ENCODE measurements at places on chromosomes 1 and 21.
A peak's percentile ranks its signal among the peaks of the same experiment; 100 is the strongest.

DNA sequence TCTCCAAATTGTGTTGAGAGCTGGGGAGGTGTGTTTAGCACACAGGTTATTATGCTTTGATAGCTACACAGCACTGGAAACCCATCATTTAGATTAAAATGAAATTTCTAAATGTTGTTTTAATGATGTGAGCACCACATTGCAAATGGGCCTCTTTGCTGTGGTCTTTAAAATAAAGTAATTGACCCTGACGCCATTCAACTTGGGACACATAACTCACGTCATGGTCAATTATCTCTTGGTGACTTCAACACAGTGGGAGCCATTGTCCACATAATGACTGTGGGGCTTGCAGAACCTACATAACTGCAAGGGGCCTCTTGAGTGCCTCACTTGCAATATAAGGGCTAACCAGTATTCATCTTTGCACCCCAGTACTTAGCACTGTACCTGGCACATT, 280.4 kb downstream of the HLX start:
- no peak for DNase-seq

- no peak for DNase-seq
Observed at GRCh38 chr1:116164150-116164549, 53.0 kb downstream of the MAB21L3 start.

DNA sequence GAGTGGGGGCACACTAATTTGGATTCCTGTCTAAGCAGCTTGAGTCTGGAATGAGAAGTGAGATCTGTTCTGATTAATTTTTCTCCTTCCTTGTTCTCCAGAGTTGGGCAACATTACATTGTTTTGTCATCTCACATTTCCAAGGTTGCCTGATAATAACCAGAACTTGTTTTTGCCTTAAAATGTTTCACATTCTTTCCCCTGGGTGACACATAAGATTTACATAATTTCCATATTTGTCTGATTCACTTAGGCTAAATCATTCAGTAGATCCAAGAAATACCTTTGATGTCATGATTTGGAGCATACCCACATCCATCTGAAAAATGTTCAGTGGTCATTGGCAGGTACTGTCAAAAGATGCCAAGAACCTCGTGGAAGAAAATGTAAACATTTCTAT, 60.3 kb downstream of the XCL2 start:
- DNase-seq, result no peak

DNA sequence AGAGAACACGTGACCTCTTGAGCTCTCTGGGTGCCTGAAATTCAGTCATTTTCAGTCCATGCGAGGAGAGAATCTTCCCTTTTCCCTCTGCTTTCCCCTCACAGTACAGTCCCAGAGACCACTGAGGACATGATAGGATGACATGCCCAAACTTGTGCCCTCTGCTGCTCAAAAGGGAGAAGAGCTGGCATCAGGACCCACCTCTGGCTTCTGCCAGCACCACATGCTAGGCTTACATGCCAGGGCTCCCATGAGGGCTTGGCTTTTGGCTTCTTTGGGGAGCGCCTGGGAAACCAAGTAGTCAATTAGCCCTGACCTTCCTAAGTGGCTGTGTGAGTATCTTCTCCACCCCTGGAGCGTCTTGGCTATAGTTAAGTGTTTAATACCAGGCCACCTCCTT, 13.8 kb upstream of the KCNQ4 start:
- no peak for DNase-seq

DNA sequence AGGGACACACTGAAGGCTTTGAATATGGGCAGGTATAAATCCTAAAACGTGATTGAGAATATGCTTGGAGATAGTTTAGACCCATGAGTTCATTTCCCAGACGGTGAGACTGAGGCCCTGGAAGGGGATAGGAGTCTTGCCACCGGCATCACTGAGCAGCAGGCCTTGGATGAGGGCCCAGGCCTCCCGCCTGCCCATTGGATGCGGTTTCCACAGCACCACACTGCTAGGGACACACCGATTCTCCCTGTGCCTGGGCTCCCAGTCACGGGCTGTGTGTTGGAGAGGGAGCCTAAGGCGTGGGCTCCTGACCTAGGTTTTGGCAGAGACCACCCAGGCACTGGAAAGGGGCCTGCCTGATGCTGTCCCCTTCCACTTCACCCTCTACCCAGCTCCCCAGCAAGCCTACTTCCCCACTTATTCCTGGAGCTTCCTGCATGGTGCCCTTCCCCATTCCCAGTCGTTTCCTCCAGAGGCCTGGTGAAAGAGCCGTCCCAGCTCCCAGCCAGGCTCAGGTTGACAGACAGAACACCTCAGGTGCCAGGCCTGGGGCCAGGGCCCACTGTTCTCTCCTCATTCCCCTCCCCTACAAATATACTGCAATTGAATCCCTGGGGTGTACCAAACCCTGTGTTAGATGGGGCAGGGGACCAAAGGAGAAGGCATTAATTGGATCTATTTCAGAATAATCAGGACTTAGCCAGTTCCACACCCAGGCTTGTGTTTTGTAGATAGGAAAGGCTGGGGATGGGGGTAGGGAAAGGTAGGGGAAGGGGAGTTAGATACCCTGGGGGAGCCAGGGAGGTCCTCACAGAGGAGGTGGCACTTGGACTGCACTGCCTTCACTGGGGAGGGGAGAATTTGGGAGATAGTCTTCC, 3.4 kb downstream of the FOXO6 start:
- no peak for DNase-seq

DNA sequence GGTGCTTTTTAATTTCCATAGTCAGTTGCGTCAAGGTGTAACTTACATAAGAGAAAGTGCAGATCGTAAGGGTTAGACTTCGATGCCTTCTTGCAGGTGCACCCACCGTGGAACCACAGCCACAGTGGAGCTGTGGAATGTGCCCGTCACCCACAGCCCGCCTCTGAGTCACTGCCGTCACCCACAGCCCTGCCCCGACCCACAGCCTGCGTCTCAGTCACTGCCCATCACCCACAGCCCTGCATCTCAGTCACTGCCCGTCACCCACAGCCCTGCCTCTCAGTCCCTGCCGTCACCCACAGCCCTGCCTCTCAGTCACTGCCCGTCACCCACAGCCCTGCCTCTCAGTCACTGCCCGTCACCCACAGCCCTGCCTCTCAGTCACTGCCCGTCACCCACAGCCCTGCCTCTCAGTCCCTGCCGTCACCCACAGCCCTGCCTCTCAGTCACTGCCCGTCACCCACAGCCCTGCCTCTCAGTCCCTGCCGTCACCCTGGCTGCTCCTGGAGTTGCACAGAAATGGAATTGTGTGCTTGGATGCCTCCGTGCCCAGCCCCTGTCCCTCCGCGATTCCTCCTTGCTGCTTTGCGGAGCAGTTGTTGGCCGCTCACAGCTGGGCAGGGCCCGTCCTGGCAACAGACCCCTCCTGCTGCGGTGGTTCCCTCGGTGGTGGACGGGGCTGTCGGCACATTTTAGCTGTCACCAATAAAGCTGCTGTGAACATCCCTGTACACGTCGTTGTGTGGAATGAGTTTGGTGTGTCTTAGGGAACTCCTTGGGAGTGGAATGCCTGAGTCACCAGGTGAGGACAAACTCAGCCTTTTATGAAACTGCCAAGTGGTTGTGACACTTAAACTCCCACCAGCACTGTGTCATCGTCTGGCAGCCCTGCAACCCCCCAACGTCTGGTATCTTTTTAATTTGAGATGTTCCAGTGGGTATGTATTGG, 44.9 kb upstream of the COL6A2 start:
- no peak for DNase-seq

- no peak for DNase-seq
Observed at GRCh38 chr1:76827066-76827465, 40.2 kb upstream of the ST6GALNAC5 start.

GRCh38 chr1:11990303-11991032, 10.2 kb downstream of the MFN2 start:
- DNase-seq, result no peak

GRCh38 chr1:26145041-26145959, 13.6 kb upstream of the FAM110D start:
- peak; percentile 82 for DNase-seq

DNA sequence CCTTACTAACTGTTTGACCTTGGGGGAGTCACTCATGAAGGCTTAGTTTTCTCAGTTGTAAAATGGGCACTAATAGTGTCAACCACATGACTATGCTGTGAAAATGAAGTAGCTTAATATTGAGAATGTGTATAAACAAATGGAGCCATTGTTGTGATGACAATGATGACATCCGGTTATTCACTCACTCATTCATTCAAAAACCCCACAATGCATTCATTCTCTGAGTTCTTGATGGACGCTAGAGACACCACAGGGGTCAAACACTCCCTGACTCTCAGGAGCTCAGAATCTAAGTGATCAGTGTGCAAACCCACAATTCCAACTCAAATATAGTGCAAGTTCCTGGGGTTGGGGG, 138.9 kb downstream of the FOXD2 start:
- DNase-seq, result no peak

DNA sequence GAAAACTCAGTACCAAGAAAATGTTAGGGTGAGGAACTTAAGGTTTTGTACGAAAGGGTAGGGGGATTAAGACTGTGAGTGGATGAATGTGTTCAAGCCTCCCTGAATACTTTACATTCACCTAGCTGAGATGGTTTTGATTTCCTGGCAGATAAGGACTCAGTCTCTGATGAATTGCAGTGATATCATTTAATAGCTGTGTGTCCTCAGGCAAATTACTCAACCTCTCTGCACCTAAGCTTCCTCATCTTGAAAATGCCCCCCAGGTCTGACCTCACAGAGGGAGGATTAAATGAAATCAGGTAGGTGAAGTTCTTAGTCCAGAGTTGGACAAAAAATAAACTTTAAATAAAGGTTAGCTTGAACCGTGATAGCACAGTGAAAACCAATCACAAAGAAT, 48.4 kb downstream of the CAMK2N1 start:
- no peak for DNase-seq

- no peak for DNase-seq
Observed at GRCh38 chr21:33030633-33031032, 4.9 kb downstream of the OLIG2 start.

GRCh38 chr1:204814166-204814884, 56.3 kb upstream of the NFASC start:
- DNase-seq, result no peak

GRCh38 chr1:80776266-80776665, 1024.5 kb upstream of the ADGRL2 start:
- DNase-seq, result no peak

- DNase-seq, result no peak
Observed at GRCh38 chr1:13707164-13707563, 7.2 kb downstream of the PRDM2 start.

DNA sequence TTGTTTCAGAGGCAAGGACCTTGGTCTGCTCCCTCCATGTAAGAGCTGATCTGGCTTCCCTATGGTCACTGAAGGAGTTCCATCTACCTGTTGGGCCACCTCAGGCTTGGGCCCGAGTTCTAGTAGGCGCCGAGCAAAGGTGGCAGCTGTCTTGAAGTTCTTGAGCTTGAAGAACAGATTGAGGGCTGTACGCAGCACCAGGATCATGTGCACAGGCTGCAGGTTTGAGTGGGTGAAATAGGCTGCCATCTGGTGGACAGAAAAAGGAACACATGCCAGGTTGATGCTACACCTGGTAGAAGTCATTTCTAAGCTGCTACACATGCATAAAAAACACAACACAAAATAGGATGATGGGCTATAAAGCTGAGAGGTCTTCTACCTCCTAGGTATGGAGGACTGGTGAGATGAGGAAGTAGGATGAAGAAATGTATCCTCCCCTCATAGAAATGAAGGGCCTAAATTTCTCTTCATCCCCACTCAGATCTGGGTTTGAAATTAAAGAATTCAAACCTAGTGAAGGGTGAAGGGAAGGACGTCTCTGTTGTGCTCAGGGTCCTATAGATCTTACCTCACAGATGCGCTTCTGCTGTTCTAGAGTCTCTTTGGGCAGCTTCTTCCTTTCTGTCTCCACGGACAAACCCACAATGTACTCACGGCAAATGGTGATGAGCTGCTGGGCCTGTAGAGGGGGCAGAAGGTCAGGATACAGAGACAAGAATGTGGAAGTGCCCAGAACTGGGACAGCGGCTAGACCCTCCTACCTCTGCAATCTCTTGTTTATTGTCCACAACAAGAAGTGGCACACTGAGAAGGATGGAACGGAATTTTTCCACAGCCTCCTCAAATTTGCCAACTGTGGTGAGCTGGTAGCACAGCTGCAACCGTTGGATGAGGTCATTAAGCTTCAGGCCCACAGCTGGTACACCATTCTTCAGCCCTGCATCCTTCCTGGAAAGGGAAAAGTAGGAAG, 6.6 kb upstream of the PEX19 start:
- peak; percentile 86 for DNase-seq

GRCh38 chr1:203296460-203297073, 8.8 kb upstream of the BTG2 start:
- no peak for DNase-seq

DNA sequence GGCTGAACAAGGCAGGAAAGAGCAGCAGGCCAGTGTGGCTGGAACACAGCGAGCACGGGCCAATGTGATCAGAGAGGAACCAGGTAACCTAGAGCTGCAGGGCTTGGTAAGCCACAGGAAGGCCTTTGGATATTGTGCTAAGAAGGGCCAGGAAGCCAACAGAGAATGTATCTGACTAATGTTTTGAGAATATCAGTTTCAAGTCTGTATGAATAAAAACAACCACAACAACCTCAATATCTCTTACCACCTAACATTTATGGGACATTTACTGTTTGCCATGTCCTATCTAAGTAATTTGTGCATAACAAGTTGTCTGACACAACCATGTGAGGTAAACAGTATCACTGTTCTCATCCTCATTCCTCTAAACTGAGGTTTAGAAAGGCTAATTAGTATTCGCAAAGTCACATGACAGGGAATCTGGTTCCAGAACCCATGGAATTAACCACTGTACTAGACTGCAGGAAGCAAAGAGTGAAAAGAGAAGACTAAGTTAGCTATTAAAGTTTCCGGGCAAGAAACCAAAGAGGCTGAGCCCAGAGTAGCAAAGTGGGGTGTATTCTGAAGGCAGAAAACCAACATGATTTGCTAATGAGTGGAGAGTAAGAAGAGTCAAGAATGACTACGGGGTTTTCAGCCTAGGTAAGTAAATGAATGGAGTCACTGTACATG, 38.9 kb downstream of the SPRTN start:
- peak; percentile 39 for DNase-seq

DNA sequence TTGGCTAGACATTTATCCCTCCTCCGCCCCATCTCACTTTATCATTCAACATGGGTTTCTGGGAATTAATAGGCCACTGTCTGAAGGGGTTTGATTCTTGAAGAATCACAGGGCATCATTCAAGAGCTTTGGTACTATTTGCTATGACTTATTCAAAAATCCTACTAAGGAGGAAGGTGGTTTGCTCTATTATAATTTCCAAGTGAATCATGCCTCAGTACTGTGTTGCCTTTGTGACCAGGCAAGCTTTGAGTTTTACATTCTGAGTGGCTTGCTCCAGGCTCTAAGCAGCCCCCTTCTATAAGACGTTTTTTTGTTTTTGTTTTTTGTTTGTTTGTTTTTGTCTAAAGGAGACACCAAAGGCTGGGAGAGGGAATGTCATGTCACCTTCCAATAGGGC, 2.6 kb downstream of the C1orf21 start:
- no peak for DNase-seq

GRCh38 chr1:210339500-210339899, 10.8 kb downstream of the HHAT start:
- no peak for DNase-seq

DNA sequence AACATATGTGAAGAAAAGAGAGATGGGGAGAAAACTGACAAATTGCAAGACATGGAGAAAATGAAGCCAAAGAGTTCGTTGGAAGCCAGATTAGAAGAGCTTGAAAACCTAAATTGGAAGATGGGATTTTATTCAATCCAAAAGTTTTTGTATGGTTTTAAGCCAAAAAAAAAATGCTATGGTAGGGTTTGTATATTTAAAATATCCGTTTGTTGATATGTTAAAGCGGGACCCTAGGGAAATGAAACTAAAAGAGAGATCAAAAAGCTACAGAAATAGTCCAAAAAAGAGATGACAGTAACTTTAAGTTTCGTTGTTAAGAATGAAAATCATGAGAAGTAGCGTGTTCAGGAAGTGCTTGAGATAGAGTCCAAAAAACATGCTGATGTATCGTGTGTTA, 617.7 kb upstream of the ADGRL2 start:
- DNase-seq, result no peak
